ENCODE measurements at places on chromosomes 5 and 9. TPM values are rescaled to one million over a fixed set of nuclear protein-coding genes. Genes with fewer than 3 reads are reported as not detected.
A peak's percentile ranks its signal among the peaks of the same experiment; 100 is the strongest.

GRCh38 chr5:140261403-140262171, 41.3 kb downstream of the PFDN1 start:
- DNase-seq = no peak
- H3K27ac ChIP-seq = no peak overlapping the region
- peaks cover 40% of the 10 kb centered on the region for H3K4me1 ChIP-seq
- H3K4me3 ChIP-seq = no peak overlapping the region
- no peaks in the 10 kb centered on the region for H3K27me3 ChIP-seq

DNA sequence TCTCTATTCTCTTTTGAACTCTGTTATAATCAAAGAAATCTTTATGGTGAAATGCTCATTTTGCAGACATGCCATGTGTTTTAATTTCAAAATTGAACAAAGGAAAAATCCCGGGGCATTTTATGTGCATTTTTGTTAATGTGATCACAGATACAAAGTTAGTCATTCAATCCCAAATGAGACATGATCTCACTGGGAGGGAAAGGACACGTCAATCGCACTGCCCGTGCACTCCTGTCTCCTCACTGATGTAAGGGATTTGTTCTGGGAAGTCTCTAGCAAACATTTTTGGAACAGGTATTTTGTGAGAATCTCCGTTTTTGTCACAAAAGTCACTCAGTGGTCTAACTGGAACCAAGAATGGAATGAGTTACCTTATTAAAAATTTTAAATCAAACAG, 97.9 kb upstream of the RANBP6 start:
- no peak overlapping the region for H3K27ac ChIP-seq
- H3K4me1 ChIP-seq = no peaks in the 10 kb centered on the region
- peaks cover 4% of the 10 kb centered on the region for H3K27me3 ChIP-seq

CSF1R gene
- total RNA-seq = 0.10 TPM

NUTM2F gene
- not detected for total RNA-seq

OLFM1 gene
- total RNA-seq = 0.47 TPM

DNA sequence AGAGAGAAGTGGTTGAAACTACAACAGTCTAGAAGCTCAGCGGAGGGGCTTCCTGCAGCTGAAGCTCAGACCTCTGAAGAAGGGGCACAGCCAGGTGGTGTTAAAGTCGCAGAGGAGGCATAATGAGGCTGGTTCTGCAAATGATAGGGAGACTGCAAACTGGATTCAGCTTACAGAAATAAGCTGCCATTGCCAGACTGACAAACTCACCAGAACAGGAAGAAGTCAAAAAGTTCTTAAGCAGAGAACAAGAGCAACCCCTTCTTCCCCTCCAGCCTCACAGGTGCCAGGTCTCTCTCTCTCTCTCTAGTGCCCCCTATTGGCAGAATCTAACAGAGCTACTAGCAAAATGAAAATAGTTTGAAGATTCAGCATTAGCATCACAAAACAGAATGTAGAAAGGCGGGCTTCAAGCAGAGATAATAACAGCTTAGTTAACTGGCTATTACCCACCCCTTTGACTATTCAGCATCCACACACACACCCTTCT, 76.7 kb downstream of the GRAMD2B start:
- DNase-seq = peak; percentile 11
- no peaks in the 10 kb centered on the region for H3K27me3 ChIP-seq
- H3K4me3 ChIP-seq = no peak overlapping the region
- H3K27ac ChIP-seq = no peak overlapping the region
- H3K4me1 ChIP-seq = peaks cover 4% of the 10 kb centered on the region
- H3K36me3 ChIP-seq = no peaks in the 10 kb centered on the region

ASPN gene
- not detected for total RNA-seq

GRCh38 chr9:134410071-134410834, 84.0 kb downstream of the RXRA start:
- H3K4me1 ChIP-seq = peaks cover 14% of the 10 kb centered on the region
- peaks cover 6% of the 10 kb centered on the region for H3K27me3 ChIP-seq
- no peaks in the 10 kb centered on the region for H3K36me3 ChIP-seq
- H3K27ac ChIP-seq = no peak overlapping the region
- no peak for DNase-seq

CATSPER3 gene
- 0.81 TPM for total RNA-seq

GRCh38 chr9:71121275-71122021, at the start of gene TRPM3:
Gene TRPM3, minus strand, starts transcription at chr9:71121621. Its CDS starts 267 bp downstream, at chr9:71121354.
- no peak for DNase-seq
- H3K4me3 ChIP-seq = no peak within 1 kb of the TSS
- H3K27ac ChIP-seq = no peak within 1 kb of the TSS
- H3K4me1 ChIP-seq = no peaks in the 10 kb centered on the region
- H3K36me3 ChIP-seq = no peaks in the 10 kb centered on the region

GRCh38 chr5:107195890-107196395, 474.8 kb downstream of the EFNA5 start:
- H3K4me1 ChIP-seq = no peaks in the 10 kb centered on the region
- H3K27me3 ChIP-seq = no peaks in the 10 kb centered on the region
- no peak overlapping the region for H3K27ac ChIP-seq

GRCh38 chr5:23740029-23740428, 232.6 kb downstream of the PRDM9 start:
- no peaks in the 10 kb centered on the region for H3K27me3 ChIP-seq
- H3K4me3 ChIP-seq = no peak overlapping the region
- DNase-seq = no peak
- no peaks in the 10 kb centered on the region for H3K4me1 ChIP-seq
- H3K36me3 ChIP-seq = no peaks in the 10 kb centered on the region

- no peak overlapping the region for H3K27ac ChIP-seq
- peaks cover 12% of the 10 kb centered on the region for H3K4me1 ChIP-seq
- DNase-seq = no peak
- H3K36me3 ChIP-seq = no peaks in the 10 kb centered on the region
- no peak overlapping the region for H3K4me3 ChIP-seq
These were observed 24.5 kb upstream of the DUSP1 start for GRCh38 chr5:172795318-172795977.

GRCh38 chr5:56610093-56610698, 205.2 kb upstream of the MAP3K1 start:
- peaks cover 3% of the 10 kb centered on the region for H3K27me3 ChIP-seq
- DNase-seq = peak; percentile 49
- peak overlapping the region; percentile 81 for H3K27ac ChIP-seq
- peaks cover 89% of the 10 kb centered on the region for H3K4me1 ChIP-seq

All from activated T-helper 1 cell treated with anti-CD3 and anti-CD28 coated beads, Interleukin-12 subunit alpha, Interleukin-12 subunit beta, Interleukin-2, Interleukin-4 antibody, amounts not matched to agents 30 ng/mL and 10 ng/mL and 1 ng/mL, durations not matched to agents 14 hours and 24 hours and 36 hours (primary cell).